Stimulated activated CD8-positive, alpha-beta memory T cell treated with anti-CD3 and anti-CD28 coated beads, Interleukin-7, amount 100 ng/mL, for 1 hour (primary cell): ENCODE measurements at places on chromosomes 2 and 18.

DNA sequence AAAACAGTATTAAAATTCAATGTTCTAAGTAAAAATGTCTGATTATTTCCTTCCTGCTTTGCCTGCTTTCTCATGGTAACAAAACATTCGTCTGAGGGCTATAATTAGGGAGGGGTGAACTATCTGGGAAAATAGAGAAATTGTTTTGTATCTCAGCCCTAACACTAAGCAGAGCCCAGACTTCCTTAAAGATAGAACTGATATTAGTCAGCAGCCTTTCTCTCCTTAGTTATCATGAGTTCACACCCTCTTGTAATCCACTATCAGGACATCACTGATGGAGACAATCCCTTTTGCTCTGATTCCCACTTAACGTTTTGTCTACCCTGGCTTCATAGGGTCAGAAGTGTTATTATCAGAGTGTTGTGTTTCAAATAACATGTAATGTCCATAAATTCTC lies 701.1 kb upstream of the ZEB2 start:
- DNase-seq: no peak

DNA sequence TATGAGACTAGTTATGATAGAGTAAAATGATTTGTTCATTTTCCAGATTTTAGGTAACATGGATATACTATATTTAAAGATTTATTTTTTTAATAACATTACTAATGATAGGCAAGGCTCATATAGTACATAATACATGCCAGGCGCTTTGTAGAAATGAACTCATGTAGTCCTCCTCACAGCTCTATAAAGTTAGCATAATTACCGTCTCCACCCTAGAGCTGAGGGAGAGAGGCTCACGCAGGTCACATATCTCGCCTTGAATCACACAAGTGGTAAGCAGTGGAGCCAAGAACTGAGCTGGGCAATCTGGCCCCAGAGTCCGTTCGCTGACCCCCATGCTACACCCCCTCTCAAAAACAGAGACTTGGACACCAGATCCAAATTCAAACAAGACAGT lies 222.5 kb downstream of the FAM210A start:
- no peak for DNase-seq

- DNase-seq: no peak
These were observed 35.1 kb downstream of the GALM start for GRCh38 chr2:38700881-38701458.

DNA sequence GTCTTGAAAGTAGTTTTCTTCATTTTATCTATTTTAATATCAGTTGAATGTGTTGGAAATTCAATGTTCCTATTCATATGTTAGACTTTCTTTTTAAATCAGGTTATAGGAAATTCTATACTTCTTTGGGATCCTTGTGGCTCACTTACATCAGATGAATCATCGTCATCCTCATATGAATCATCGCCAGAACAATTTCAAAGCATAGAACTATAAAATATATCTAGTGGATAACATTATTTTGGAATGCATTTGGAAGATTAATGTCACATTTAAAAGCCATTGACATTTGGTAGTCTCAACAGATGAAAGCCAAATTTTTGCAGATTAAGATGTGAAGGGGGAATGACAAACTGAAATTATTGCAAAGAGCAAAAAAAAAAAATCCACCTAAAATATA lies 94.1 kb downstream of the FAM161A start:
- no peak for DNase-seq

GRCh38 chr2:162435157-162435556 lies 91.2 kb downstream of the GCA start:
- no peak for DNase-seq

- DNase-seq: no peak
These were observed 78.0 kb downstream of the CYRIA start for GRCh38 chr2:16587601-16588000.

DNA sequence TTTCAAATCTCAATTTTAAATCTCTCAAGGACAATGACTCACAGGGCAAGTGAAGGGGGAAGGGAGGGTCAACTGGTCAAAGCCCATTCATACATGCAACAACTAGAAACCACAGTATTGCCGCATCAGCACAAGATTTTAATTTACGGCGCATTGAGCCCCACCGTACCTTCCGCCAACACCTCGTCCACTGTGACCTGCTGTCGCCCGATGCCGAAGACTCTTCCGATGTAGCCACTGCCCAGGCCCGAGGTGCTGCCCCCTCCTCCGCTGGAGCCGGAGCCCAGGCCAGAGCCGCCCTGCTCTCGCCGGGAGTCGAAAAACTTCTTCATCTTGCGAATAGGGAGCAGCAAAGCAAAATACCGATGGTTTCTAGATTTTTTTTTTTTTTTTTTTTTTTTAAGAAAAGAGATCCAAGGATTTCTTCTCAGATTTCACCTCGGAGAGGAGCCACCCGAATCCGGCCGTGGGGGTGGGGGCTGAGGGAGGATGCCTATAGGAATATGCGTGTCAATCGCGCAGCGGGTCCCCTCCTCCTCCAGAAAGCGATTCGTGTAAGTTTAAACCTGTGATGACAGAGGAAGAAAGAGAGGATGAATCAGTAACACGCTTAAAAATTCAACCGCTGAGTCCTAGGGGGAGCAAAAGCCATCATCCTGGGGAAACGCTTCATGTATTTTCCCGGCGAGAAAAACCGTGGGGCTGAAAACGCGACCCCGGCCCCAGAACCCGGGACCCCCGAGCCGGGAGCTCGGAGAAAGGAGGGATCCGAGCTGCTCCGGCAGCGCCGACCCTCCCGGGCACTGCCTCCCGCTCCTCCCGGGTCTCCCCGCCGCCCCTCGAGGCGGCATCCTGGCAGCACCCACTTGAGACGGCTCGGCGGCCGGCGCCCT lies 584 bp downstream of the AAK1 start:
- no peak for DNase-seq

DNA sequence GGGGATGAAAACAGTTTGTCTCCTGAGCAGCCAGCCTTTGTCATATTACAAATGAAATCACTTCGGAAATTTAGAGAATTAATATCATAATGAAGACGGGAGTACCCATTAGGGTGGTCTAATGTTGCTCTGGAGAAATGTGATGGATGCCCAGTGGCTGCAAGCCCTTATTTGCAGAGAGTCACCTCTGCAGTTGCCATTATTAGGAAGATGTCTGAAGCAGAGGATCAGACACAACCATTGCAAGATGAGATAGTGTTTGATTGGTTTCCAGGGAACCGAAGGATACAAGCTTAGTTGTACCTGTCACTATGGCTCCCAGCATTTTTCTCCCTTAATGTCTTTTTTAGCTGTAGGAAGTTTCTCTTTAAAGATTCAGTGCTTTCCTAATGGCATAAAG lies 272.4 kb downstream of the FIGN start:
- no peak for DNase-seq

GRCh38 chr2:181788897-181789555 lies 102.5 kb upstream of the ITPRID2 start:
- DNase-seq: no peak

DNA sequence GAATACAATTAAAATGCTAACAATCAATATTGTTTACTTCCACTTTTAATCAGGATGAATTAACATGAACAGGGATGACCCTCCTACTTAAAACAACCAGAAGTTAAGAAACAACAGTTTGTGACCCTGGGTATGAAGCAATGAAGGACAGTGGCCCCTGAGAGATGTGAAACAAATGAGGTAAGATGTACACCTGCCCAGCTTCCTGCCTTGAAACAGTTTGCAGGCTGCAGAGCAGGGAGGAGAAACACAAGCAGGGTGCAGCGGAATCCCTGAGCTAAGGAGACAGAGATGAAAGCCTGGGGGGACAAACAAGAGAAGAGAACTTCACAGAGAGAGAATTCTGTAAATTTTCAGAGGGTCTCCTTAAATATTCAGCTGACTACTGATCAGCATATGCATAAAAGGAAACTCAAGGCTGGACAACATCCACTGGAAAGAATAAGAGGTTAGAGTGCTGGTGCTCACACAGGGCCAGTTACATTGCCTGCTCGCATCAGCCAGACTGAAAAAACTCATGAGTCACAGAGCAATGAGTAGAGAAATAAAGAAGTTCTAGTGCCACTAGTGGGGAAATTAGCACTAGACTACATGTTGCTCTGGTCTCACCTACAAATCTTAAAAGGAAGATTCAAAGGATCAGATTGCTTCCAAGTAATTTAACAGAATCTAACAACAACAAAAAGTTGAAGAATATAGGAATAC lies 106.4 kb downstream of the PID1 start:
- DNase-seq: no peak

- DNase-seq: no peak
These were observed 50.3 kb downstream of the SERPINB8 start for GRCh38 chr18:64019922-64020756.

DNA sequence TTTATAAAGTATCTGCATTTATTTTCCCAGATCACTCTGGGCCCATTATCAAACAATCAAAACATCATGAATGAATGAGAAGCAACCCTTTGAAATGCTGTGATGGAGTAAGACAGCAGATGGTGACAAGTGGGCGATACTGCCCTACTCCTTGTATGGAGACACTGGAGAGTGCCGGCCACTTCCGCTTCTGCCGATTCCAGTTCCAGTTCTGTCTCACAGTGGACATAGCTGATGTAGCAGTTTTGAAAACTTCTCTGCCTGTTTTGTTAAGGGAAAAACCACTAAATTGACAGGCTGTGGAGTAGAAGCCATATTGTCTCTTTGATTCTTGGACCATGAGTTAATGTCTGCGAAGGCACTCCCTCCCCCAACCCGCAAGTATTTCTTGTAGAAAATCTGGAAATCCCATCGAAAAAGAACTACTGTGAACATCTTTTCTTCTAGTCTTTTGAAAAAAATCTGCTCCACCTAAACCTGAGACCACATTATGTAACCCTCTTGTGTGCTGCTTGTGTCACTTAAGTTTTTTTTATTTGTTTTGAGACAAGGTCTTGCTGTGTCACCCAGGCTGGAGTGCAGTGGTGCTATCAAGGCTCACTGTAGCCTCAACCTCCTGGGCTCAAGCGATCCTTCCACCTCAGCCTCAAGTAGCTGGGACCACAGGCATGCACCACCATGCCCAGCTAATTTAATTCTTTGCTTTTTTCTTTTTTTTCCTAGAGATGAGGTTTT lies 133.5 kb downstream of the TANC1 start:
- DNase-seq: no peak

DNA sequence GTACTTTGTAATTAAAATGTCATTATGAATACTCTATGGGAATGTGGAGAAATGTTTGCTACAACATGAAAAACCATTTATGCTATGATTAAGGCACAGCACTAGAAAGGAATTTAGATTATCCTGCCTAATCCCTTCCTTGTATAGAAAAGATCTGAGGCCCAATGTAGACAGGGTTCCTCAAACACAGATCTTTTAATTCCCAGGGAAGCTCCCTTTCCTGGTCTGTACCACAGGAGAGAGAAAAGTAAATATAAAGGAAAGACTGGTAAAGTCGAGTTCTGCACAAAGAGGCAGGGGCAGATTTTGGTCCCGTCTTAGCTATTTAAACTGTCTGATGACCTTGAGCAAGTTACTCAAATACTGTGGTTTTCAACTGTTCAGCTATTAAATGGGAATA lies 84.7 kb downstream of the ICA1L start:
- DNase-seq: no peak

GRCh38 chr2:160339726-160340125 lies 139.7 kb upstream of the ITGB6 start:
- no peak for DNase-seq

- DNase-seq: no peak
These were observed 122.2 kb upstream of the TACR1 start for GRCh38 chr2:75321599-75321922.

DNA sequence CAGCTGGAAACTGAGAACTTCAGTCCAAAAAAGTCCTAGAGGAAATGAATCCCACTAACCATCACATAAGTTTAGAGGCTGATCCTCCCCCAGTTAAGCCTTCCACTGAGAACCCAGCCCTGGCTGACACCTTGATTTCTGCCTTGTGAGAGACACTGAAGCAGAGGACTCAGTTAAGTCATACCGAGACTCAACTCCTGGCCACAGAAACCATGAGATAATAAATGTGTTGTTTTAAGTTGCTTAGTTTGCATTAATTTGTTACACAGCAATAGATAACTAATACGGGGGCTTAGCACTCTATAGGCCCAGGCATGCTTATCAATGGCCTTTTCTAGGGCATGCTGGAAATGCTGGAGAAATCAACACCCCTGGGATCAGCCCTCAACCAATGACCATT lies 3.4 kb upstream of the ADD2 start:
- no peak for DNase-seq

- no peak for DNase-seq
These were observed 15.4 kb downstream of the PPIG start for GRCh38 chr2:169599568-169599967.

- no peak for DNase-seq
These were observed 439 bp upstream of the PLEKHH2 start for GRCh38 chr2:43636621-43637020.

DNA sequence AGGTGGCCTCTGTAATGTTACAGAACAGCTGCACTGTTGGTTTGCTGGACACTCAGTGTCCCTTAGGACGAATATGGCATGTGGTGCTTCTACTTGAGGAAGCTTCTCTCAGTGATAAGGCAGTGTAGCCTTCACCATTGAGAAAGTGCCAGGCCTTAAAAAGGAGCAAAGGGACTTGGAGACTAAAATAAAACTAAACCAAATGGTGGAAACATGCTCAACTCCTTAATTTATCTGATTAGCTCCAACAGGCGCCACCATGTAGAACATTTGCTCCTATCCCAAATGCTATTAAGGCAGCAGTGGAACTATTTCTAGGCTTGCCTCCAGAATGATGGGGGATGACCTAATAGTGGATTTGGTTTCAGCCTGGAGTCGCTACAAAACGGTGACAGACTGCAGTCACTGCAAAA lies 77.5 kb upstream of the MYL1 start:
- no peak for DNase-seq

DNA sequence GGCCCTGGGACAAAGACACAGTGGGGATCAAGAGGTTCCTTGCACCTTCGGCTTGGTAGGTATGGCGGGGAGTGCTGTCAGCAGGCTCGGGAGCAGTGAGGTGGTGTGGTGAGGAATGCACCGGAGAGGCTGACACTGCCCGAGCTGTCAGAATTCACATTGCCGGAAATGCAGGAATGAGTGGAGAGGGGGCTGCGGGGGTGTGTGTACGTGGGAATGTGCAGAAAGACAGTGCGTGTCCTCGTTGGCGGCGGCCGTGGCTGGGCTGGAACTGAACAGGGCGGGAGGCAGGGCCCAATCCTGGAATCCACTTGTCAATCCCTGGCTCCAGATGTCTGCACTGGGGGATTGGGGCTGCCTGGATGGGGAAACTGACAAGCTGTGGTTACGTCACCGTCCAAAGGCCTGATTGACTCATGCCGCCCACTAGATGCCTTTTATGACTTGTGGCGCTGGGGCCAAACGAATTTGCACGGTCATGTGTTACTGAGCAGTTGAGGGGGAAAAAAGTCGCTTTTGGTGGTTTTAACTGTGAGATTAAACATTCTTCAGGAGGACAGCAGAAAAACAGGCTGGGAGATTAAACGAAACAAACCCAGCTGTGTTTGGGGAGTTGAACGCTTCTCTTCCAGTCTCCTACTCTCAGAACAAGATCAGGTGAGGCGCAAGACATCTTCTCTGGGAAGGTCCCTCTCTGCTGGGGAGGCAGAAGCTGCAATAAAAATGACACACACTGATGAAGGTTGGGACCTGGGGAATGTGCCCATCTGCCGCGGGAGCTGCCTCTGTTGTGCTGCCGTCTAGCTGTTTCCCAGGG lies 189.4 kb upstream of the GLI2 start:
- DNase-seq: no peak

GRCh38 chr2:172962824-172963223 lies 112.8 kb upstream of the MAP3K20 start:
- DNase-seq: no peak

GRCh38 chr2:159193791-159194190 lies 92.7 kb downstream of the WDSUB1 start:
- no peak for DNase-seq

- no peak for DNase-seq
These were observed 100.2 kb downstream of the TWIST2 start for GRCh38 chr2:238947920-238948710.

- no peak for DNase-seq
These were observed 122.9 kb downstream of the COPS8 start for GRCh38 chr2:237208373-237209260.
